ENCODE measurements at places on chromosomes 5 and 9. TPM values are rescaled to one million over a fixed set of nuclear protein-coding genes. Genes with fewer than 3 reads are reported as not detected.

Gene ZNF300
- total RNA-seq, result 8.8 TPM

GRCh38 chr5:10634050-10634449, 70.2 kb downstream of the ANKRD33B start:
- DNase-seq, result no peak

DNA sequence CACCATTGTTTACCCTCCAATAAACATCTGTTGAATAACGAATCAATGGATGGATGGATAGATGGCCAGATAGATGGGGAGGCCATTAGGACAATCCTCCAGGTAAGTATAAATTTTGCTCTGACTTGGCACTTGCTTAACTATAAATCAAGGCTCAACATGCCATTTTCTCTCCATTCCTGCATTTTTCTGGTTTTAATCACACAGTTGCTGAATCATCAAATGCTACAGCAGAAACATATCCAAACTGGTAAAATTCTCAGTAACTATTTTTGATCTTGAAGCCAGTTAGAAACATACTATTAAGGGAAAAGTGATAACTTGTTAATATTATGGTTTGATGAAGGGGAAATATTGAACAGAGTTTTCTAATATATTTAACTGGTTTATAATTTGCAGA, 71.5 kb upstream of the MTAP start:
- no peak for DNase-seq

Gene FLT4
- 4.3 TPM for total RNA-seq

DNA sequence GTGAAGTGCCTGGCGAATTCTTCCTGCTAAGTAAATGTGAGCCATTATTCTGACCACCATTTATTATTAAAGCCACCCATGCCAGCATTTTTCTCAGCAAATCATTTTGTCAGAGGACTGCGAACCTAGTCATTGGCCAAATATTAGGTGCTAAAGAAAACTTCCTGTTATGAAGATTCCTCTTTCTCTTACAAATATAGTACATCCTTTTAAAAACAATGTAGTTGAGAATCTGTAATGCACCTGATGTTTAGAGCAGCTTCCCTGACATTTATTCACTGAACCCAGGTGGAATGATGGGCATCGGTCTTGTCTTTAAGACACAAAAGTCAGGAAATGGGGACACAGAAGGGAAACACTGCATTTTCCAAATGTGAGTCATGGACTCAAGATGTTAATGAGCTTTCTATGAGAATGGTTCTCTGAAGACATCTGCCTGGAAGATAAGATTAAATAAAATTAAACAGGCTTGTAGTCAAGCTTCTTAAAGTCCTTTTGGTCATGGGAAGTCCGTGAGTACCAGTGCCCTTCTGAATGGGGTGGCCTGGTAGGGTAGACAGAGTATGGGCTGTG, 290.6 kb downstream of the FBXL7 start:
- DNase-seq, result no peak
